ENCODE measurements at places on chromosomes 3 and 15.

DNA sequence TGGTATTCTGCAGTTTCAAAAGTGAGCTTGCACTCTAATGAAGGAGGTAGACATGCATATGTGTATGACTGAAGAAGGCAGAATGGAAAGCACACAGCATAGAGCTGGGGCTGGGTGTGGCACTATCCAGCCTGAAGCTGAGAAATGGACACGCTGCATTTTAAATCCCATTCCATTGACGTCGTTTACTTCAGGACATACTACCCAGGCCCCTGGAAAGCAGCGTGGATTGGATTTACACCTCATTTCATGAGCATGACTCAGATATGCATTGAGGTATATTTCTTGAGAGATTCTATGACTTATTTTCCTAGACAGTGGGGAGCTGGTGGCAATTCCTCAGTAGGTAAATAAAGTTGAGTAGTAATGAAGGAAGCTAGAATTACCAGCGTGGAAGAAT, 101.4 kb downstream of the ABI3BP start:
- no peak for DNase-seq

GRCh38 chr3:157335233-157336076, 101.2 kb upstream of the PTX3 start:
- no peak for DNase-seq

DNA sequence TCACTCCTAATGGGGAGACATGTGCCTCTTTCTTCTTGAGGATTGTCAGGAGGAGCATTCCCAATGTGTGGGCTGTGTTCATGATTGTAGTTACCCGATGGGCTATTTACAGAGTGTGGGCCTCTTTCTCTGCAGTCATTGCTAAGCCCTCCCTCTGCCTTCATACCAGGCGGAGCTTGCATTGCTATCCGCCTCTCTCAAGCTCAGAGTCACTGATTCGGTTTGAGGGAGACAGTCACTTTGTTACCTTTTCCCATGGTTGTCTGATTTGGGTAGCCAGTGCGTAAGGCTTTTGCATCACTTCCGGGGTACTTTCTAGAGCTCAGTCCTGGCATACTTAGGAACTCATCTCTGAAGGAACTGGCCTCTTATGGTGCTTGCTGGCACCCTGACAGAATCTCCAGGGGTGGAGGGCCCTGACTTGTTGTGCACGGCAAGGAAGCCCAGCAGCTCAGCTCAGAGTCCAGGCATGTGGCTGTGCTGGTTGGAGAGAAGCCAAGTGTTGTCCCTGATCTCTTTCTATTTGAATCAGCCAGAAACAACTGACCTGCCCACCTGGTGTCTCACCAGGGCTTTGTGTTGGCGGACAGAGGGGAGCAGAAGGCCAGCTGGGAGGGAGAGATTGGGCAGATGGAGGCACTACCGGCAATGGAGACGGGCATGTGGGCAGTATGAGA, 79.8 kb downstream of the EPHB1 start:
- no peak for DNase-seq

DNA sequence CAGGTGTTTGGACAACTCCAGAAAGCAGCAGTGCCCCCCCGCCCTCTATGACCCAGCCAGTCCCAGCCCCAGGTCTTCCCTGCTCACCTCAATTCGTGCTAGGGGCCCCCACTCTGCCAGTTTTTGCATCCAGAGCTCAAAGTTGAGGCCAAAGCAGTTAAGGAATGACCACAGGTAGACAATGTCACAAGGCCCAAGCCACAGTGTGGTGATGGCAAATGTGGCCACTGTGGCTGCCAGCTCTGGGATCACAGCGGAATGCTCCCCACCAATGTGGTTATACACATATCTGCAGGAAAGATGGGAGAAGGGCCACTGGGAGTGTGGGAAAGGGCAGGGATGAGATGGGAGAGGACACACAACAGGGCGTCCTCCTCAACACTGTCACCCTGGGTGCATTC, 8.2 kb downstream of the KLHL40 start:
- no peak for DNase-seq

GRCh38 chr3:141725036-141725435, 13.1 kb upstream of the RNF7 start:
- no peak for DNase-seq

- DNase-seq, result no peak
Observed at GRCh38 chr3:65939801-65940246, 98.9 kb downstream of the MAGI1 start.

- no peak for DNase-seq
Observed at GRCh38 chr3:71585887-71586809, 2.6 kb upstream of the FOXP1 start.

DNA sequence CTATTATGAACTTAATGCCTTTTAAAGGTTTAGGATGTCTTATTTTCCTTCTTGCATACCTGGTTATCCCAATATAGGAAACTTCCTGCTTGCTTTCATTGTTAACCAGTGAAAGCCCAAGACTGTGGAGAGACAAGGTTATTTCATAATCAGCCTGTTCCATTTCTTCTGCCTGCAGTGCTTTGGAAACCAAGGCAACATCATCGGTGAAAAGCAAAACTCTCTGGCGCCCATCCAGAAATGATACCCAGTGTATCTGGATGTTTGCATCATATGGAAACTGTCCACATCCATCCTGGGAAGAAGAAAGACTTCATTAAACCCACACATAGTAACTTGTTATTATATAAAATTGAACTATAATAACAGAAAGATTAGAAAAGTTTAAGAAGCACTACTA, 170.1 kb downstream of the VPS13C start:
- no peak for DNase-seq

- no peak for DNase-seq
Observed at GRCh38 chr3:32848215-32848614, 30.4 kb downstream of the TRIM71 start.

GRCh38 chr15:54150255-54150654, 172.0 kb downstream of the UNC13C start:
- no peak for DNase-seq

- no peak for DNase-seq
Observed at GRCh38 chr15:49163678-49164077, 6.4 kb upstream of the GALK2 start.

DNA sequence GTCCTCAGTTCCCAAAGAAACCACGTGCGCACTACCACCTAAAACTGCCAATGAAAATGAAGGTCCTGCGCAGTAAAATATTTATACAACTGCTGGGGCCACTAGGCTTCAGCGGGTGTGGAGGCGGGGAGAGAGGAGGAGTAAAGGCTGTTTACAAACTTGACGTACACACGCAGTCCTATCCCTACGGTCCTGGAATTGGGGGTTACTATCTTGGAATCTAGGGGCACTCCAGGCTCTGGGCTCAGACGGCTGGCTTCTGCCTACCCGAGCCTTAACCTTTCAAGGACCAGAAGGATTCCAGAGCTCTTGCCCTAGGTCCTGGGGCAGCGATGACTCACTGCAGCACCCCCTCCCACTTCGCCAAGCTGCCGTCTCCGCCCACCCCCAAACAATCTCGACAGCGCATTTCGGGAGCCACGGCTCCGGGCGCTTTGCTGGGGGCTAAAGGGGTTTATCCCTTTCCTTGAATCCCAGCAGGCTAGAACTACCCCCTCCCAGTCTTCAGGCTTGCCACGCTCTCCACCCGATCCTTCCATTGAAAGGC, 3.0 kb downstream of the ADAMTS9 start:
- no peak for DNase-seq

DNA sequence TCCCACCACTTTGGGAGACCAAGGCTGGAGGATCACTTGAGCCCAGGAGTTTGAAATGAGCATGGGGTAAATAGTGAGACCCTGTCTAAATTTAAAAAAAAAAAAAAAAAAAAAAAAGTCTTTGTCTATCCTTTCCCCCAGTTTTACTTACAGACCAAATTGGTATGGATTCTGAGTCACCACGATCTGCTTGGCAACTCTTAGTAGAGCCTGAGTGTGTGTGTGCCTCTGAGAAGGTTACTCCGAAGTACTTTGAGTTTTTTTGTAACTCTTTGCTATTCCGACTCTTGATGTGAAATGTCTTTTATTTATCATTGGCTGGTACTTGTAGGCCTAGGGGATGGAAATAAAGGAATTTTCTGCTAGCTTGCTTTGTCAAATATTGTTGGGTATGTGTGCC, 63.3 kb downstream of the RBM6 start:
- no peak for DNase-seq

All from stimulated activated CD8-positive, alpha-beta memory T cell treated with anti-CD3 and anti-CD28 coated beads, Interleukin-12 subunit alpha, Interleukin-12 subunit beta, amount 100 ng/mL, for 4 hours (primary cell).